ENCODE measurements at places on chromosomes 1 and 21.
A peak's percentile ranks its signal among the peaks of the same experiment; 100 is the strongest.

- DNase-seq: no peak
Observed at GRCh38 chr1:107824946-107825345, 140.0 kb downstream of the VAV3 start.

DNA sequence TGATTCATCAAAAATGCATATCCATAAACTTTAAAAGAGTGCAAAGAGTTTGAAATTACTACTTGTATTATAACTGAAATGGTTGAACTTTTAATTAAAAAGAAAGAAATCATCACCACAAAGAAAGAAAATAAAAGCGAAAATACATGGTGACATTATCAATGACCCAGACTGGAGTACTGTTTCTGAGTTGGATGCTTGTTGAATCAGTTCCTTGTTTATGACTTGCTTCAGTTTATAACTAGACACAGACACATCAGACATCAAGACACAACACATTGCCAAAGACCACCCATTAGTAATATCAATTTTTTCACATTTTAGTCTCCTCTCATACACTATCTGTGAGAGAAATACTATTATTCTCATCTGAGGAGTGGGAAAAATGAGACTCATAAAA, 293.0 kb downstream of the MRPL39 start:
- DNase-seq: no peak

GRCh38 chr1:36397083-36397377, 678 bp downstream of the LSM10 start:
- no peak for DNase-seq

DNA sequence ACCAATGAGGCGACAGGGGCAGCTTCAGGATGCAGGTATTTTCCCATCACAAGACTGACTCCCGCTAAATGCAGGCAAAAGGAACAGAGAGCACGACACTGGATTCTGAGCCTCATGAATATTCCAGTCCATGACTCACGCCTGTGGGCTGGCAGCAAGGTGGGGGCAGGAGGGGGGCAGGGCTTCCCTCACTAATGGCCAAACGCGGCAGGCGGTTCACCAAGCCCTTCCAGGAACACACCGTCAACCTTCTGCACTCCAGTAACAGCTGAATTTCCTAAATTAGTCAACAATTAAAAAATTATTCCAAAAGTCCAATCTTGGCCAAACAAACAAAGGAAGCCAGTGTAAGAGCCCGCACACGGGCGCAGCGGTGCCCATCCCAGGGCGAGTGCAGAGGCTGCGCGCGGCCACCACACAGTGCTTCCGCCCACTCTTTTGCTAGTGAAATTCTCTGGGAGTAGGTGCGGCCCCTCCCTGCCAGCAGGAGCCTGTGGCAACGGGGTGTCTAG, 12.5 kb upstream of the GPR153 start:
- DNase-seq: no peak

- DNase-seq: no peak
Observed at GRCh38 chr21:42306366-42307035, 8.7 kb downstream of the TFF3 start.

GRCh38 chr21:36852864-36853263, 113.6 kb downstream of the HLCS start:
- DNase-seq: no peak

DNA sequence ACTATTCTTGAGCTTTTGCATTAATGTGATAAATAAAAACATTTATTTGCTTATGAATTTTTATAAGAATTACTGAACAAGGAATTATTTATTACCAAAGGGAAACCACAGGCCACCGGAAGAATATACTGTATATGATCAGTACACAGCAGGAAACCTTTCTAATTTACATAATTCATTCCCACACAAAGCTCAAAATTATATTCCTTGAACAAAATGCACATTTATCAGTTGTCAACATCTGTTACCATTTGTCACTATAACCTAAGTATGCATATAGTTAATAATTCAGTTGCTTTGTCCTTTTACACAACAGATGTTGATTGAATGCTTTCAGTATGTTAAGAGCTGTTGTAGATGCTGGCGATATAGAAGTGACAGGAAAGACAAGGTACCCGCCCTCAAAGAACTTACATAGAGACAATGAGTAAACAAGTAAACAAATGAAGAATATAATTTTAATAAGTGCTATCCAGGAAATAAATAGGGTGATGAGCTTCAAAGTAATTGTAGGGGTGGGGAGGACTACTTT, 27.2 kb downstream of the VPS45 start:
- no peak for DNase-seq

DNA sequence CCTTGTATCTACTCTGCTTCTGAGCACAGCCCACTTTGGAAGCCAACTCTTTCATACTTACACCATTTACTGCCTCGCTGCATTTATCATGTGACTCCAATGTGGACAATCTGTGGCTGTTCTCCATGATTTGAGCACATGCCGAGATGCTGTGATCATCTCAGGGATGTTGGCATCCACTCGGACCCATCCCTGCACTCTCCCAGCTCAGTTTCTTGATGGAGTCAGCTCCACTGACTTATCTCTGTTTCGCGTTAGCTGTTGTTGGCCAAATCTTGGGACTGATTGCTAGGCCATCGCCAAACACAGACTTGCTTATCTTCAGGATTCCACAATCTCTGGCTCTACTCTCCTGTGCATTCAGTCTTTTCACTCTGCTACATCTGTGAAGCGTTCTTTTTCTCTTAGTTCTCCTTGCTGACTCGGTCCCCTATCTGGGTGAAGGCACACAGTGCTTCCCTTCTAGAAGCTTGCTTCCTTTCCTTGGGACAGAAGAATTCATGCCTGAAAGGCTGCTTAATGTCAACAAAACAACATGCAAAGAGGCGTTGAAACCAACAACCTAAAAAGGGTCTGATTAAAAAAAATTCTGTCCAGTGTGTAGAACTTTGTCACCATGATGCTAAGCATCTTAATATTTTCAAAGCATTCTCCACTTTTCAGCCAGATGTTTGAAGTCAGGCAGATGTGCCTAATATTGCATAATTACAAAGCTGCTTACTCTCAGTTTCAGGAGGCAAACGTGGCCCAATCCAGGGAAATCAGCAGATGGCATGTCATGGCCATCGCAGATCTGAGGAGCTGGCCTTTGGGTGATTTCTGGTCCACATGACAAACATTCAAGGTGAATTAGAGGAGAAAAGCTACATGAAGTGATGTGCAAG, 120.7 kb downstream of the NGF start:
- no peak for DNase-seq

DNA sequence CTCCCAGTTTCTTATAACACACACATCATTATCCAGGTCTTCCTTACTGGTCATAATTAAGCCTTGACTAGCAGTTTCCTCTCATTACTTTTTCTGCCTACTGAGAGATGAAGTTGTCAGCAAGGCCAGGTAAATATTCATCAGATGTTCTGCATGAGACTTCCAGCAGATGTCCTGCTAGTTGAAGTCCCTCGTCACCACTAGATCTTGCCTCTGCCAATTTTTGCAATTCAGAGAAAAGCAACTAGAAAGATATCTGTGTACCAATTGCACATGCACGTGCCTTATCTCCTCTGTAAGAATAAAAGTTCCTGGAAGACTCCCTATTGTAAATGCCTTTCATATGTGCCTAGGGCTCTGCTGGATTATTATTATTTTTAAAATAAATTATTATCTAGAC, 18.3 kb downstream of the ACKR1 start:
- no peak for DNase-seq

DNA sequence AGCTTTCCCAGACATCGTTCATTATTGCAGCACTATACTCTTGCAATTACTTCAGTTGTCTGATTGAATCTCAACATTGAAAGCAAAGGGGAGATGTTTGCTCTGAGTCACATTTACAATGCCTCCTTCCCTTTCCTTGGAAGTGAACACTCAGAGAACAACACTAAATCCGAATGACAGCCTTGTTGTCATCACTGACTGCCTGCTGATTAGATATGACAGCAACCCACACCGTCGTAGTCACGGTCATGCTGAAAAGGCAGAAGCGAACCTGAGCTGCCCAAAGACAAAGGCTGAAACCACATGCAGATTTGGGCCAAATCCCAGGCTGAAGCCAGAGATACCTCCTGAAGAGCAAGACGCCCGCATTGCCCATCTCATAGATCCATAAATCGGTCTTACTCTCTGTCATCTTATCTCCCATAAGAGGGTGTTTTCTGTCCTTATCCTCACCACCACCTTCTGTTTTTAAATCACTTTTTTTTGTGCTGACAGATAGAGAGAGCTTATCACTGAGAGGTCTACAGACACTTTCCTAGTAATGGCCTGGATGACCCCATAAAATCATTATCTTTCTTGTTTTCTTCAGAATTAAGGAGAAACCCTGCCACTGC, 47.5 kb downstream of the TMCO4 start:
- no peak for DNase-seq

DNA sequence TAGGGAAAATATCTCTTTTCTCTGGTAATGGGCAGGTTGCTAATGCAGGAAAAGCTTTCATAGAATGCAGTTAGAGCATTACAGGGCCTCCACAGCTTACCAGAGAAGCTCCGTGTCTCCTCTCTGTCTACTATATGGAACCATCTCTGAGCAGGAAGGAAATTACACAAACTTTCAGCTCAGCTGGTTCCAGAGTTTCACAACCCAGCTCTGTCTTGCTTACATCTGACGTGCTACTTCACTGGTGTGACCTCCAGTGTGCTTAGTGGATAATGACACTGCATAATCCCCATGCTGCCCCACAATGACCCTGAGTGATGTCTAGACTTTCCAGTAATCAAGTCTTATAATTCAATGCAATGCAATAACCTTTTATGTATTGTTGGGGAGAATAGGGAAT, 4.3 kb upstream of the FGGY start:
- no peak for DNase-seq

DNA sequence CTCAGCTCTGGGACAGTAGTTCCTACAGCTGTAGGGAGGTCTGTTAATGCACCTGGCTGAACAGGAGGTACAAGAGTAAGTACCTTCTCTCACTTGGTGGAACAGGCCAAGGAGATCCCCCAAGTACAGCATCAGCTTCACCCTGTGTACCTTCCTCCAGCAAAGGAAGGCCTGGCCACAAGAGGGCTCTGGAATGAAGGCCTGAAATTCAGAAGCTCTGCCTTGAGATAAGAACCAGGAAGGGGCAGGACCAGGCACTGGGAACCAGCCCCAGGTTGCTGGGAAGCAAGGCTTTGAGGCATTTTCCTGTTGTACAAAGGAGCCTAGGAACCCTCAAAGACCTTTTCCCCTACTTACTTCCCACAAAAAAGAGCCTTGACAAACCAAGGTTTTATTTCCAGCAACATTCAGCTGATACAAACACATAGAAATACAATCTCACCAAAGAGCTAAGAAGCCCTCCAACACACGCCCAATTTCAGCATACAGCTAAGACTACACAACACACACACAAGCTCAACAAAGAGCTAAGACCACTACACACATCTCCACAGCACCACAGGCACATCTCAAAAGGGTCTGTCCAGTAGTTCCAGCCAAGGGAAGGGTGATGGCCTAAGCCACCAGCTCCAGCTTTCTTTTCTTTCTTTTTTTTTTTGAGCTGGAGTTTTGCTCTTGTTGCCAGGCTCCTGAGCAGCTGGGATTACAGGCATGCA, 23.5 kb downstream of the F11R start:
- no peak for DNase-seq

DNA sequence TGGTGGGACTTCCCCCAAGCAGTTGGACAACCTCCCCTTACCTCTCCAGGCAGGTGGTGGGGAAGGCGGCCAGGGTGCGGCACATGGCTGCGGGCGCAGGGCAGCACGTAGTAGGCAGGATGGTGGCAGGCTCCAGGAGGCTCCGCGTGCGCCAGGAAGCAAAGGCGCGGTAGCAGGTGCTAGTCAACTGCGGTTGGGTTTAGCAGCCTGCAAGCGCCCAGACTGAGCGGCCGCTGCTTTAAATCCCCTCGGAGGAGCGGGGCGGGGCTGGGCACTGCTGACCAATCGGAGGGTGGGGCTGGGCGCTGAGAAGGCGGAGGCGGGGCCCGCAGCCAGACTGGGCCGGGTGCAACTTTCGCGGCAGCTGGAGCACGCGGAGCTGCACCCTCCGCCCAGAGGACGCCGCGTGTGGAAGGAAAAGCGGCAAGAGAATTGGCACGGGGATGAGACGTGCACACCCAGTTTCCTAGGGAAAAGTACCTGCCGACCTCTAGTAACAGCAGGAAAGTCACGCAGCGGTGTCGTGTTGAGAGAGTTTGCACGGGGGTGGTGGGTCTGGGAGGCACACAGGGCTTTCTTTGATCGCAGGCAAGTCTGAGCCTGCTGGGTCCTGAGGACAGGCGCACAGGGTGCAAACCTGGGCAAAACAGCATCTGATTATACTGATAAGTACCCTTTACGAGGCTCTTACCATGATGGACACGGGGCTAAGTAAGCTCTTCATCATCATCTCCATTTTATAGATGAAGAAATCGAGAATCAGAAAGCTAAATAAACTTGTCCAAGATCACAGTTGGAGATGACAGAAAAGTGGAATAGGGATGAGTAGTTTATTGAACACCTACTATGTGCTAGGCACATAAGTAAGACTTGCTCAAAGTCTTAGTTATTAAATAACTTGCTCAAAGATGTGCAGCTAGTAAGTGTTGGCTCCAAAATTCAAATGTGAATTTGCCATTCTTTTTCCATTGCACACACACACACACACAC, at the start of gene RGS16:
RGS16 (minus strand) TSS at position 215 of the 990 bp plus-strand sequence; CDS start at position 85, 130 bp downstream.
- DNase-seq: no peak

DNA sequence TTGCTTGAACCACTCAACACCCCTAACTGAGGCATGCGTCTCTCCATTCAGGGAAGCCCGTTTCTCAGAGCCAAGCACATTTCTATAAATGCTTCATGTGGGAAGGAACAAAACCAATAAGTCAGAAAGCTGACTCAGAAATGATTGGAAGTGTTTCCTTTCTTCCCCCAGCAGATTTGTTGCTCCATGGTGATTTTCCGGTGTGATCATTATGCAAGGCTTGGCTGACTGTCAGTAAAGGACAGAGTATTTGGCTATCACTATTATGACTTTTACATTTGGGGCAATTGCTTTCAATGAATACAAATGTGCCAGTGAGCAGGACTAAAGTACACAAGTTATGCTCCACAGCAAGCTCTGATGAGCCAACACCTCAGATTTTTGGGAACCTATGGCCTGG, 53.3 kb upstream of the ZC3H11B start:
- DNase-seq: no peak

GRCh38 chr1:207698822-207699483, 52.9 kb upstream of the CD46 start:
- no peak for DNase-seq

DNA sequence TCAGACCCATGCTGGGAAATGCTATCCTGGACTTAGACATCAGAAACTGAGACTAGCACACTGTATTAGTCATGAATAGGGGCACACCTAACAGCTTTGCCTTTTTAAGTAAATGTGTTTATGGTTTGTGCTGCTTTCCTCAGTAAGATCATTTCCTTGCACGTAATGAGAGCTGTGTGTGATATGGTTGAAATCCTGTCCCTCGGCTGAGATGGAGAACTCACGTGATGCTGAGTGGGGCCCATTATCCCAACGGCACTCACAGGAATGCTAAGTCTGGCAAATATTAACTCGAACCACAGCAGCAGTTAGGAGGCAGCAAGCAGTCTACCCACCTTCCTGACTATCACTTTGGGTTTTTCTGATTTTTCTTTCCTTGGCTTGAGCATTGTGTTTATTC, 38.2 kb downstream of the BCL9 start:
- DNase-seq: peak; percentile 71

- no peak for DNase-seq
Observed at GRCh38 chr21:21137986-21138385, 139.8 kb downstream of the NCAM2 start.

GRCh38 chr1:8641377-8641997, 176.0 kb downstream of the RERE start:
- DNase-seq: no peak

Measured in right renal cortex interstitium (tissue), 3 donors.